Dorsolateral prefrontal cortex (tissue), 122 donors: ENCODE measurements at places on chromosomes 4 and X.

- no peak for DNase-seq
Measured at GRCh38 chr4:104942990-104943743, 203.5 kb upstream of the TET2 start.

- no peak for DNase-seq
Measured at GRCh38 chrX:133473451-133473850, 58.2 kb upstream of the GPC4 start.

GRCh38 chrX:45083314-45083713, 117.4 kb downstream of the DIPK2B start:
- no peak for DNase-seq

- DNase-seq = no peak
Measured at GRCh38 chr4:89725268-89725667, 111.7 kb downstream of the SNCA start.

DNA sequence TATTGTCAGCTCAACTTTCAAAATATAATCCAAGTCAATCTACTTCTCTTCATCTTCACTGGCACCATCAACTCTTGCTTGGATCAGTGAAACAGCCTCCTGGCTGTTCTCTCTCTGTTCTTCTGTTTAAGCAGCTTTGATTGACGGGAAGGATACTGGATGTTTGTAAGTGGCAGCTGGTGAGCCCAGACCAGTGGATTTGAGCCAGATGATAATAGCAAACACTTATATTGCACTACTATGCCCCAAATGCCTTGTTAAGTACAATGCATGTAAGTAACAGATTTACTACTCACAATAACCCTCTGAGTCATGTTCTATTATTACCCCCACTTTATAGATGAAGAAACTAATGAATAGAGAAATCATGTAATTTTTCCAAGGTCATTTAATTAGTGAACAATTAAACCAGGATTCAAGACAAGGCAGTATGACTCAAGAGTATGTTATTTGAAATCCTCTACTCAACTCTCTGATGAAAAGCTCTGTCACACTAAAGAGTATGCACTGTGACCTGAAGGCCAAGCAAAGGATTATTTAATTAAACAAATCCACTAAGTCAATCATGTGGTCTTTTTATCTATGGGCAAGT, 44.8 kb downstream of the SPANXN3 start:
- DNase-seq = no peak

DNA sequence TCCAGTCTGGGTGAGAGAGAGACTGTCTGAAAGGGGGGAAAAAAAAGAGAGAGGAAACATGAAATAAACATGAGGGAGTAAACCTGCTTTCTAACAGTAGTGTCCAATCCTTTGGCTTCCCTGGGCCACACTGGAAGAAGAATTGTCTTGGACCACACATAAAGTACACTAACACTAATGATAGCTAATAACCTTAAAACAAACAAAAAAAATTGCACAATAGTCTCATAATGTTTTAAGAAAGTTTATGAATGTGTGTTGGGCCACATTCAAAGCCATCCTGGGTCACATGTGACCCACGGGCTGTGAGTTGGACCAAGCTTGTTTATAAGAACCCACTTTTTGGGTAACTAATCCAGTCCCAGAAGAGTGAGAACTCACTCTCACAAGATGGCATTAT, 30.3 kb downstream of the PDS5A start:
- DNase-seq = no peak

DNA sequence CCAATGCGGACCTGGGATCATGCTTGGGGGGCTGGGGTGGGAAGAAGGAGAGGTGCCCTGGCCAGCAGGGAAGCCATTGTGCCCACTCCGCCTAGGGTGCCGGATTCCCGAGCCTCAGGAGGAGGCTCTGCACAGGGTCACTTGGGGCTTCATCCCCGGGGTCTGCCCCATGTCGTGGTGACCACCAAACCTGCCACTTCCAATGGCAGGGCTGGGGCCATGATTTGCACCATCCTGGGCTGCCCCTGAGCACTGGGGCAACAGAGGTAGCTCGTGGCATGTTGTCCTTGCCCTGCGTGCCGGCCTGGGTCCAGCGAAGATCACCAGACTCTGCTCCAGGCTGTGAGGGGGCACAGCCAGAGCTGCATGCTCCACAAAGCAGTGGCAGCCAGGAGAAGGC, 71.4 kb upstream of the DCAF12L2 start:
- no peak for DNase-seq

DNA sequence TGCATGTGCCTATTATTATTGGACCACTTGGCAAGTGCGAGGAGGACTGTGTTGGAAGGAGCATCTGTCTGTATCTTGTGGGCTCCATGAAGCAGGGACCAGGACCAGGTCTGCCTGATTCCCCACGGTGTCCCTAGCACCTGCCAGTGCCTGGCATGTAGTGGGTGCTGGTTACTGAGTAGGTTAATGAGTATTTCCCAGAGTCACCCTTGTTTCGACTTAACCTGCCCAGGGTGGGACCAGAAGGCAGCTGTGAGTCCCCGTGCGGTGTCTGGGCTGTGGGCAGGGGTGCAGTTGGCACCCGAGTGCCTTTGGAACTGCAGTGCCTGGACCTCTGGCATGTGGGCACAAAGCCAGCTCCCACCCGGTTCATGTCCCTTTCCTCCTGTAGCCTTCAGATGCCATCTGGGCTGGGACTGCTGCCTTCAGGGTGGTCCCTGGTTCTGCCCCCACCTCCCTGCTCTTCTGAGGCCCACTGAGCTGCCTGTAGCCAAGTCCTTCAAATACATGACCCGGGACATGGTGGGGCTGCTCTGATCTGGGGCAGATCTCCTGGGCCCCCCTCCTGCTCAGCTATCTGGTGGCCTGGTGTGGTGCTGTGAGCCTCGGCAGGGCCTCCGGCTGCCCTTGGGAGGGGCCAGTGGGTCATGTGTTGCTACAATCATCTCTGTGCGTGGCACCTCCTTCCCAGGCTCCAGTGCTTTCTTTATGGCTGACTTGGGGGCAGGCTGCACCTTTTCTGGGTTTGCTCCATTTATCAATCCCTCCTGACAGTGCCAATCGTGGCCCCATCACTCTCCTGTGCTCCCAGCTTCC, 53.0 kb upstream of the SORCS2 start:
- DNase-seq = no peak

GRCh38 chrX:130114141-130114588, 3.9 kb upstream of the ELF4 start:
- DNase-seq = no peak

DNA sequence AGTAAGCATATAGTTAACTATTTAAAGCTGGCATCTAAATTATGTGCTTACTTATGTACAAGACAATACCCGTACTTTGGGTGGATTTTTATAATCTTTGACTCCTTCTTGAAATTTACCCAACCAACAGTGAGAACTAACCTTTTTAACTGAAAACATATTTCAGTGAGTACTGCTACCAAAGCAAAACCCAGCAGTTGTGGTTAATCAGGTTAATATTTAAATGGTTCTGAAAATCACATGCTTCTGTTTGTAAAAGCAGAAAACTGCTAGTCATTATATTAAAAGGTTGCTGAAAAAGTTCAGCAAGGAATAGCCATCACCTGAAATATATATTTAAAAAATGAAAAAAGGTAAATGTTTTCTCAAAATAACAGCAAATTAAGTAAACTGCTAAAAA, 20.0 kb downstream of the UBE2D3 start:
- no peak for DNase-seq

DNA sequence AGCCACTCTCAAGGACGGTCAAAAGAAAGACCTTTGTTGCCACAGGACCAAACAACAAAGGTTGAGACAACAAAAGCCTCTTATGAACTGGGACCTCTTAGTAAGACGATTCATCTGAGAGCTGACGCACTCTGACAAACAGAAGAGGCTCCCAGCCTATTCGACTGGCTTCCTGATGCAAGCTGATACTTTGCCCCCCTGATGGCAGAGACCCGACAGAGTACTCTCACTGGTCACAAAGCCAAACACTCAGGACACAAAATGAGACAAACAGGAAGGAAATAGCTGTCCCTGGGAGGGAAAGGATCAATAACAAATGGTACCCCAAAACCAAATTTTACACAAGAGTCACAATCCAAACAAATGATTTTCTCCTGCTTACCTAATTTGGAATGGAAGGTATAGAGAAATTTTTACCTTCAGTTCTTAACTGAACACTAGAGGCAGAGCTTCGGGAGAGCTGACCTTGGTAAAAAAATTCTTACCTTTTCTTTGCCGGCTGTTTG, 75.2 kb upstream of the PLAC8 start:
- DNase-seq = no peak

DNA sequence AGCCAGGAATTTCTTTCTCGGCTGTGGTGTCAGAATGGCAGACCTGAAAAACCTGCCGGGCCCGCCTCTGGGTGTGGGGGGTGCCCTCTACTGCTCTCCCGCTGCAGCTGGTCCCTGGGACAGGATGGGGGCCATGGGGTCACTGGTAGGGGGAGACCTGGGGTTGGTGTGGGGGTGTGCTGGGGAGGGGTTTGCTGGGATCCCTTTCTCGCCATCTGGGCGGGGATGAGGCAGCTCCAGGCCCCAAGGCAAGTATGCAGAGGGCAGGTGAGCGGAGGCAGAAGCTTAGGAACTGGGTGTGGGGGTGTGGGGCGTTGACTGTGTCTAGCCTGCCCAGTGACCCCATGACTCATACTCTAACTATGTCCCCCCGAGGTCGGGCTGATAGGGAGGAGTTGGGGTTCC, 884 bp downstream of the CCDC120 start:
- no peak for DNase-seq

GRCh38 chrX:95945528-95945927, 739.1 kb upstream of the DIAPH2 start:
- no peak for DNase-seq

GRCh38 chrX:110046001-110046400, 43.1 kb downstream of the TMEM164 start:
- DNase-seq = no peak

- DNase-seq = no peak
Measured at GRCh38 chr4:187304133-187304532, 580.5 kb upstream of the FAT1 start.

DNA sequence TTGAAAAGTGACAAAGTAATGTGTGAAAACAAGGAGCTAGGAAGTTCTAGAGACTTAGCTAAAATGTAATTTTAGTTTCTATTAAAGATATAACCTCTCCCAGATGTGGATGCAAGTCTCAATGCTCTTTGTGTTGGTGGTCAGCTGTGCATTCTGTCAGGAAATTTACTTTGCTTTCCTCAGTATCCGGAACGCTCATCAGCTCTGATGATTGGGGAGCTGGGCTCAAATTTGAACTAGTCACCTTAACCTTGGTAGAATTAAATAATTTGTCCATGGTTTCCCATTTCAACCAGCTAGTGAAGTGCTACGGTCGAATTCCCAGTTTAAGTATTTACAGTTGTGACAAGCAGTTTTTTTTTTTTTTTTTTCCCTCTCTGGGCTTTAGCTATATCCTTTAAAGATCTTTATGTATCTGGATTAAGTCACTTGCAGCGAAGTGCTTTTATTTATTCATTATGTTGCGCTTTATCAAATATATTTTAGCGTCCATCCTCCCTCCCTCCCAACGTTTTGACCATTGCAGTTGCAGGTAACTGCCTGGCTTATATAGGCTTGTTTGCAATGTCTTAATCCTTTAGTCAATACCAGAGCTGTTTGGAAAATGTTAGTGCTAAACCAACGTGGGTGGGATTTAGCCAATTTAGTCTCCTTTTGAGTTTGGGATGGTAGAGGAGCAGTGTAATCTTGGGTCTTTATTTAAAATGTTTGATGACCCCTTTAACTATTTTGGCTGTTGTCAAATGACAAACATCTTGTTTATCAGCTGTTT, 2.1 kb downstream of the OGT start:
- no peak for DNase-seq

DNA sequence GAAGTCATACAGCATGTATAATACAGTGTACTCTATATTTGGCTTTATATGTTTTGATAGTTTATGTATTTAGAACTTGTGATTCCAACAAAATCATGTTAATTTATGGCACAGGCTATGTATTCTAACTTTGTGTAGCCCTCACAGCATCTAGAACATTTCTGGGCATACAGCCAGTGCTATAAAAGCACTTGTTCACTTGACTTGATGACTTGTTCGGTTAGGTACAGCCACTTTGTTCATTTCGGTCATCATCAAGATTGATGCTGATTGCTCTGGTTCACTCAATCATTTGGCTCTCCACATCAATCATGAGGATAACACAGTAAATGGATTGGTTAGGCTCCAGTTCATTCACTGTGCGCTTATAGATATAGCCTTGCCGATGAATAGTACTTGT, 97.6 kb upstream of the IRS4 start:
- no peak for DNase-seq

DNA sequence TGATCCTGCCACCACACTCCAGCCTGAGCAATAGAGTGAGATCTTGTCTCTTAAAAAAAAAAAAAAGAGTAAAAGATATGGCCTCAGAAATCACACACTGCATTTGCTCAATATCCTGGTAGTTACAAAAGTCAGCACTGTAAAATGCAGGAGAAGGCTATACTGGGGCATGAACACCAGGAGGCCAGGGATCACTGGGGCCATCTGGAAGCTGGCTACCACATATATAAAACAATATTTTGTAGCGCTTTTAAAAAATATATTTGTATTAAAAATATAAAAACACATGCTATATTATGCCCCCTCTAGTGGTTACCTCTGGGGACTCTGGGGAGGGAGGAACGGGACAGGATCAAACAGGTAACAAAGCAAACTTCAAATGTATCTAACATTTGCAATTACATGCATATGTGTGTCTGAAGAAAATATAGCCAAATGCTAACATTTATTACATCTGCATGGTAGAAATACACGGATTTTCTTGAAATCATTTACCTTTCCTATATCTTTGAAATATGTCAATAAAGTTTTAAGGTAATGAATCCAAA, 4.0 kb downstream of the C4orf46 start:
- DNase-seq = no peak

DNA sequence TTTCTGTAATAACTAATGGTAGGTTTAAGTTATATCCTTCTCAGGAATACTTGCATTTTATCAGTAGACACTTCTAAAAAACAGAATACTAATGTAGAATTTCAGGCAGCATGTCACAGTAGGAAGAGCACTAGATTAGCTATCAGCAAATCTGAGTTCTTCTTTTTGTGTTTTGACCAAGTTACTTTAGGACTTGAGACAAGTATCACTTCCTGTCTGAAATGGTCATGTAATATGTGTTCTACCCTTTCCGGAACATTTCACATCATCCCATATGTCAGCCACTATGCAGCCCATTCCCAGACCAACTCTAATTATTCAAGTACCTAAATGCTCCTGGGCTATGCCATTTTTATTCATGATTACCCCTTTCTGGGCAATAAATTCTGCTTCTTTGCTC, 401.8 kb upstream of the RPS6KA3 start:
- no peak for DNase-seq

DNA sequence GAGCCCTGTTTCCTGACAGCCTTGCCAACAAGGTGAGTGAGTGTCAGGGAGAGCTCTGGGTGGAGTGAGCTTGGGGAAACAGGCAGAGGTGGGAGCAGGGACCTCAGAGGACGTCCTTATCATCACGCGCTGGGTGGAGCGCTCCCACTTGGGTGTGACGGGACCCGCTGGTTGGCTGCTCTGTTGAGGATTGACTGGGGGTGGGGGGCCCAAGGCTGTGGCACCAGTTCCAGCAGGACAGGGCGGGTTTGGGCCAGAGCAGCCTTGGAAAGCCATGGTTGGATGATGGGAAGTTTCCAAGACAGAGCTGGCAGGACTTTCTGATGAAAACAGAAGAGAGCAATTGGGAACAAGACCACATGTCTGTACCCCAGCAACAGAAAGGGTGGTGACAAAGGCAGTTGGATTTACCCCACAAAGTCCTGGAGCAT, 3.0 kb upstream of the PCGF3 start:
- DNase-seq = no peak
